HT-29 (cell line): ENCODE measurements at places on chromosomes 1 and 21.

DNA sequence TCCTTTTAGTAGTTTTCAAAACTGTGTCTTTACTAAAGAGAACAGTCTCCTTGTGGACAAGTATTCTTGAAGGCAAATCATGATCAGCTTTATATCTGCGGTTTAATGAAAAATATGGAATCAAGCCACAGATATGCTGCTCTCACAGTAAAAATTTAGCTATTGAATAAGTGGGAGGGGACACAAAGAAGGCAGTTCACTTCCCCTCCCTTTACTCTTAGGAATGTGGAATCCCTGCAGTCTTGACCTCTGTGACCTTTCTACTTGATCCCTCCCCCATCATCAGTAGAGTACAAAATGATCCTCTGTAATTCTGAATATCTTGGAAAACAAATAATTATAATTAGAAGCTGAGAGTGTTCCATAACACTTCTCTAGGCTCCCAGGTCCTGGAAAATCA is 136.7 kb upstream of the HOOK1 start:
- no peak for DNase-seq

GRCh38 chr1:23111600-23112535 is 56.8 kb downstream of the LUZP1 start:
- DNase-seq, result no peak

- DNase-seq, result no peak
Measured at GRCh38 chr1:9240914-9241820, 6.6 kb downstream of the H6PD start.

DNA sequence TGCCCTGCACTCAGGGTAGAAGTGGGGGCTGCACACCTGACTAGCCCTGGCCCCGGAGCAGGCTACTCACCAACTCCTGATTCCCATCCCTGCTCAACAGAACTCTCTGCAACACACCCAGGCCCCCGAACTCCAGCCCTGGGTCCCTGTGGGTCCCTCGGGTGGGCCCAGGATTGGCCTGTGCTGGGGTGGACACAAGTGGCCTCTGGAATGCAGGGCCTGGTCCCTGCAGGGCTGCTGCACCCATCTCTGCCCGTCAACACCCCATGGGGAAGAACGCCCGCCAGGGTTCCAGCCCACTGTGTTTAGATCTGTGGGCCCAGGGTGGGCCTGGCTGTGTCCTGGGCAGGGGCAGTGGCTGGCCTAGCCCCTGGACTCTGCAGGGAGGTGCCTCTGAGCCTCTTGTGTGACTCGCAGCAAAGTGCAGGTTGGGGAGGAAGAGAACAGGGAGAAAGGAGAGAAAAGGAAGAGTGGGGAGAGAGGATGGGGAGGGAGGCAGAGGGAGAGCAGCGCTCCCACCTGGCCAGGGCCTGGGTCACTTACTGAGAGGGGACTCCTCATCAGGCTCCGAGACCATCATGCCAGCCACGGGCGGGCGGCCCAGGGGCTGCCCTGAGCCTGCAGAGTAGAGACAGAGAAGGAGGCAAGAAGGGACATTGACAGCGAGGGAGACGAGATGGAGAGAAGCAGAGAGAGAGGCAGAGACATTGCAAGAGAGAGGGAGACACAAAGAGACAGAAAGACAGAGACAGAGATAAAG is 43.9 kb downstream of the HSPG2 start:
- no peak for DNase-seq

GRCh38 chr1:50968158-50968820 is 1.8 kb upstream of the CDKN2C start:
- peak; percentile 89 for DNase-seq

DNA sequence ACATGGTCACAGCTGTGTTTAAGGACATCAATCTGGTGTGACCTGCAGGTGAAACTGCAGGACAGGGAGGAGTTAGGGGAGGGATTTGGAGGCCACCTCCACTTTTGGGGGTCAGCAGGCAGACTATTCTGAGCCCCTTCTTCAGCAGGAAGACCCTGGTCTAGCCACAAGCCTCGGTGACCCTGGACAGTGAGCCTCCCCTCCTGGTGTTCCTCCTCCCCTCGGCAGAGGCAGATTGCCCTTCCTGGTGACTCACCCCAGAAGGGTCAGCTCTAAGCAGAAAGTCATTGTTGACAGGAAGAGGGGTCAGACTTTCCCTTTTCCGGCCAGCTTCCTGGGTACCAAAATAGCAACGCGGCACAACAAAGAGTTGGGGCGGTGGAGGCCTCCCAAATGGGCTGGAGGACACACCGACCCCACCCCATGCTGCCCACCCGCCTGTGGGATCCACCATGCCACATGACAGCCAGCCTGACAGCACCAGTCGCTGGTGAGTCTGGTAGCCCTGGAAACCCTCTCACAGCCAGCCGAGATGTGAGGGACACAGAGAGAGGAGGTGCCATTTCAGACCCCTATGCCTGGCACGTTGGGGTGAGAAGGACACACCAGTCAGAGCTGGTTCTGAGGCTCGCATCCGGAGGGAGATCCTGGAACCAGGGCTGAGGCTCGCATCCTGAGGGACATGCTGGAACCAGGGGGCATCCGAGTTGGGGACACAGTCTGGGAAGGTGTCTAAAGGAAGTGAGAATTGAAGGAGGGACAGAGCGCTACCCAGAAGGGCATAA is 14.7 kb upstream of the CSF1 start:
- peak; percentile 45 for DNase-seq

- DNase-seq, result no peak
Measured at GRCh38 chr1:221643404-221644144, 98.3 kb downstream of the DUSP10 start.

DNA sequence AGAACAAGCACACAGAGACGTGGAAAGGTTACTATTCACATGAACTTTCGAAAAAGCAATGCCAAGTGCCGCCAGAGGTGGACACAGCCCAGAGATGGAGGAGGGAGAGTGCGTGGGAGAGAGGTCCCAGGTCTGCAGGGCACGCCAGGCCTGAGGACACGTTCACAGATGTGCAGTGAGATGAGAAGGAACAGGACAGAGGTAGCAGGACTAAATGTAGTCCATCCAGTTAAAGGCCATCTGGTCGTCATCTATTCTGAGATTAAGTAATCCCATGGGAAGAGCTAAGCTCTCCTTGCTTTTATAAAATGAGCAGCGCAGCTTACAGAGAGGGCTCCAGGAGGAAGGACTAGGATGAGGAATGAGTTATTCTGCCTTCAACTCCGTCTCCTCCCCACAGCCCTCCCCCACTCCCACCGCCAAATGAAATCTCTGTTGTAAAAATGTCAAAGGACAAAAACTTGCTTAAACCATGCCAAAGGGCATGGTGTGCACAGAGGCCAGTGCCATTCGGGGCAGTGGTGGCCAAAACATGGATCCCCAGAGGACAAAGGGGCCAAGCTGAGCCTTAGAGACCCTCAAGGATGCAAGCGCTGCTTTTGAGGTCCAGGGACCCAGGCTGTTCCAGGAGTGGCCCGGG is 85.4 kb upstream of the SLC25A33 start:
- DNase-seq, result no peak

- no peak for DNase-seq
Measured at GRCh38 chr1:39124282-39124681, 80.2 kb upstream of the MACF1 start.

GRCh38 chr1:157399343-157399983 is 152.9 kb downstream of the FCRL5 start:
- no peak for DNase-seq

DNA sequence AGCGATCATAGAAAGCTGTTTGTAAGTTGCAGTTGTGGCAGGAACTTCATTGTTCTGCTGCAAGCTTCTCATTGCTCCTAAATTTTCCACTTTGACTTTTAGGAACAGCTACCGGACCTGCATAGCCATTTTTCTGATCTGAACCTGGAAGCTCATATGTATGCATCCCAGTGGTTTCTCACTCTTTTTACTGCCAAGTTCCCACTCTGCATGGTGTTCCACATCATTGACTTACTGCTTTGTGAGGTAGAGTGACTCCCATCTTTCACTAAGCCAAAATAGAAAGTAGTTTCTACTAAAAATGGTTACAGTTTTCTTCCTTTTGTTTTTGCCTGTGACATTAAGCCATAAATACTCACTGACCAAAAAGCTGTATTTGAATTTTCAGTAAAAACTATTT is 254.2 kb downstream of the GPR52 start:
- no peak for DNase-seq

DNA sequence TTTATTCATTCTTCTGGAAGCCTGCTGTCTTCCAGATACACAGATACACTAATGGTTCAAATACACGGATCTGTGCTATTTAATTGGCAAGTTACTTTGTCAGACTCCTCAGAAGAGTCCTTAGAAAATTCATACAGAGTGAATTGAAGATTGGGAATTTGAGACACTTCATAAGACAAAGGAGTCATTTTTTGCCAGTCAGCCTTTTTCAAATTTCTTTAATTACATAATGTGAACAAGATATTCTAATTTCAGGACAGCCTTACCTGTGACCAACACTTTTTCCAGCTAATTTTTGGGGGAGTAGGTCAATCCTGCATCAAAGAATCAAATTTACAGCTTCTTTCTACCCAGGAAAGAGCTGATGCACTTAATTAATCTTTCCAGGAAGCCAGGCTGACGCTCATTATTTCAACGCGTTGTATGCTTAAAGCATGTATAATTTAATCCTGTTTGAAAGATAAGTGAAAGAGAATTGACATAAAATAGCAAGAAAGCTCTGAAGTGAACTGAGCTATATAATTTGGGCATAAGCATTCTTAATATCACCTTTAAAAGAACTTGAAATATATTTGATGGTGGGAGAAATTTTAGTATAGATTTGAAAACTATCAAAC is 12.8 kb upstream of the NRIP1 start:
- DNase-seq, result no peak

- peak; percentile 47 for DNase-seq
Measured at GRCh38 chr1:150931773-150932172, 5.6 kb downstream of the SETDB1 start.

- peak; percentile 56 for DNase-seq
Measured at GRCh38 chr1:116553386-116554115, 17.3 kb downstream of the CD58 start.

GRCh38 chr1:96536581-96536980 is 185.0 kb upstream of the PTBP2 start:
- DNase-seq, result no peak

DNA sequence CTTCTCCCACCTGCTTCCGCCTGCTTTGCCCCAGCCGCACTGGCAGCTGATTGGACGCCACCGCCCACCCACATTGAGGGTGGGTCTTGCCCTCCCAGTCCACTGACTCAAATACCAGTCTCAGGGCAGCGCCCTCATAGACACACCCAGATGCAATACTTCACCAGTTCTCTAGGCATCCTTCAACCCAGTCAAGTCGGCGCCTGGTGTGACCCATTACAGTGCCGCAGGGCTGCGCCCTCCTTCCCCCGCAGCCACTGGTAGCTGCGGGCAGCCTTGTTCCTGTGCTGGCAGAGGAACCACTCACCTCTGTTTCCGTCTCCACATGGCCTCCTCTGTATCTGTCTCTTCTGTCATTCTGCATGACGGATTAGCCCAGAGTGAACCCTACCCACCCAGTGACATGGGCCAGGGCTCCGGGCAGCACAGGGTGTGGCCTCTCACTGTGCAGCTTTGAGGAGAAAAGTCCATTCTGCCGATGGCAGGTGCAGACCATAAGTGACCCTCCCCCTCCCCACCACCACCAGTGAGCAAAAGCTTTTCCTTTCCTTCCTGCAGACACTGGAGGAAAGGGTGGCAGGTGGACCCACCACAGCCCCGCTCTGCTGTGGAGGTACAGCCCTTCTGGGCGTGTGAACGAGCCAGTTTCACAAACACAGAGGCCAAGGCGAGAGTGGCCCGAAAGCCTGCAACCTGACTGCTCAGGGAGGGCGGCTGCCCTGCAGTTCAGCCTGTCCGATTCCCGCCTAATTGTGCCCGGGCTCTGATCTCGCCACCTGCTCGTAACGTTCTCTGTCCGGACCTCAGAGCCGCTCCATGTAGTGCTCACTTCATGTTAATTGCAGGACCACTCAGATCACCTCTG is 57.1 kb downstream of the FAAP20 start:
- DNase-seq, result peak; percentile 58

DNA sequence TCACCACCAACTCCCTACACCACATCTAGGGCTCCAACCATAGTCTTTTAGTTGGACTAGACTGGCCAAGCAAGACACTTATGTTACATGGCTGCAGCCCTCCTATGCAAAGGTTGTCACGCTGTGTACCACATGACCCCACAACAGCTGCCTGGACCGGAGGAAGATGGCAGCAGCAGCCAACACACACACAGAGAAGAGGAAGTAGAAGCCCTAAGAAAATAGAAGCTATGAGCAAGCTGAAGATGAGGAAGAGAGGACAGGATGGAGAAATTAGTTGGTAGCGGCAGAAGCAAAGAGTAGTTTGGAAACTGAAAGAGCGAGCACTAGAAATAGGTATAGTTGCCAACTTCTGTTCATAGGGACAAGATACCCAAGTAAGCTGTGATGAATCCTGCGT is 60.8 kb upstream of the RALGPS2 start:
- DNase-seq, result no peak

GRCh38 chr1:63789856-63790605 is 16.2 kb downstream of the ROR1 start:
- DNase-seq, result no peak

DNA sequence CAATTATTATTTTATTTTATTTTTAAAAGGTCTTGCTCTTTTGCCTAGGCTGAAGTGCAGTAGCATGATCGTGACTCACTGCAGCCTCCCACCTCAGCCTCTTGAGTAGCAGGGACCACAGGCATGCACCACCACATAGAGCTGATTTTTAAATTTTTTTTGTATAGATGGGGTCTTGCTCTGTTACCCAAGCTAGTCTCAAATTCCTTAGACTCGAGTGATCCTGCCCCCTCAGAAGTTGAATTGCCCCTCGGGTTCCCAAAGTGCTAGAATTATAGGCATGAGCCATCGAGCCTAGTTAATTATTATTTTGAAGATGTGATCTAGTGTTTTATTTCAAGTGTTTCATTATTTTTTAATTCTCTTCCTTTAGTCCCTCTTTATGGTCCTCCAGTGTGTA is 12.2 kb downstream of the MSH4 start:
- no peak for DNase-seq

- peak; percentile 90 for DNase-seq
Measured at GRCh38 chr1:63615768-63616420, 22.7 kb downstream of the PGM1 start.

GRCh38 chr1:206487970-206488369 is 17.7 kb downstream of the IKBKE start:
- DNase-seq, result no peak

- DNase-seq, result peak; percentile 49
Measured at GRCh38 chr21:17462276-17462981, 50.4 kb upstream of the CXADR start.

DNA sequence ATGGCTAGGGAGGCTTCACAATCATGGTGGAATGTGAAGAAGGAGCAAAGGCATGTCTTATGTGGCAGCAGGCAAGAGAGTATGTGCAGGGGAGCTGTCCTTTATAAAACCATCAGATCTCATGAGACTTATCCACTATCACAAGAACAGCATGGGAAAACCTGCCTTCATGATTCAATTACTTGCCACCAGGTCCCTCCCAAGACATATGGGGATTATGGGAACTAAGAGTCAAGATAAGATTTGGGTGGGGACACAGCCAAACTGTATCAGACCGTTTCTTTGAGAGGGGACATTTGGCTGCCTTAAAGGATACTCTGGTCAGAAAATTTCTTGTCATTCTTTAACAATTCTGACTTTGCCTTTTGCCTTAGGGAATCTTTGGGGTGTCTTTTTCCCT is 3.2 kb upstream of the XPR1 start:
- no peak for DNase-seq

GRCh38 chr1:214102907-214103306 is 115.1 kb downstream of the PROX1 start:
- peak; percentile 25 for DNase-seq

GRCh38 chr1:88680911-88681622 is 3.0 kb upstream of the PKN2 start:
- DNase-seq, result no peak

GRCh38 chr21:36704281-36704957 is 5.5 kb downstream of the SIM2 start:
- no peak for DNase-seq

- no peak for DNase-seq
Measured at GRCh38 chr21:25722631-25723030, 12.1 kb downstream of the ATP5PF start.
